ENCODE measurements at places on chromosomes 2 and 18.

DNA sequence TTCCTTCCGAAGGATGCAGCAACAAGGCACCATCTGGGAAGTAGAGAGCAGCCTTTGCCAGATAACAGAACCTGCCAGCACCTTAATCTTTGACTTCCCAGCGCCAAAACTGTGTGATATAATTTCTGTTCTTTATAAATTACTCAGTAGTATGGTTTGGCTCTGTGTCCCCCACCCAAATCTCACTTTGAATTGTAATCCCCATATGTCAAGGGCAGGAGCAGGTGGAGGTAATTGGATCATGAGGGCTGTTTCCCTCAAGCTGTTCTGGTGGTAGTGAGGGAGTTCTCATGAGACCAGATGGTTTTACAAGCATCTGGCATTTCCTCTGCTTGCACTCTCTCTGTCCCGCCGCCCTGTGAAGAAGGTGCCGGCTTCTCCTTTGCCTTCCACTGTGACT is 899.9 kb downstream of the TRIB2 start:
- no peak for DNase-seq

DNA sequence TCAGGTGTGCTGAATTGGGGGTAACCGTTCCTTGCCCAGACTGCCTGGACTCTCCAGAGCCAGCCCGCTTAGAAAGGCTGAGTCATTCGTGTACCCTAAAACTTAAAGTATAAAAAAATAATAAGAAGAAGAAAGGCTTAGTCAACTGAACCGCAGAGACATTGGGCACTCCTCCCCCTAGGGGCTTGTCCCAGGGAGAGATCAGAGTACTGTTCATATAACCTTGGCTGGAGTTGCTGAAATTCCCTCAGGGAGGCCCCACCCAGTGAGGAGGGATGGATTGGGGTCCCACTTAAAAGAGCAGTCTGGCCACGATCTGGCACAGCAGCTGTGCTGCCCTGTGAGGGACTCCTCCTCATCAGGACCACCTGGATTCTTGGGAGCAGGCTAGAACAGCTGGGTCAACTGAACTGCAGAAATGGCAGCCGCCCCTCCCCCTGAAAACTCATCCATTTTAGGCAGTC is 37.2 kb downstream of the ANKRD12 start:
- no peak for DNase-seq

GRCh38 chr2:69186614-69187013 is 173.6 kb downstream of the ANTXR1 start:
- DNase-seq: no peak

- peak; percentile 31 for DNase-seq
These were observed 1009.2 kb upstream of the FANCL start for GRCh38 chr2:59250307-59250677.

GRCh38 chr18:7116792-7117389 is 706 bp downstream of the LAMA1 start:
- no peak for DNase-seq

DNA sequence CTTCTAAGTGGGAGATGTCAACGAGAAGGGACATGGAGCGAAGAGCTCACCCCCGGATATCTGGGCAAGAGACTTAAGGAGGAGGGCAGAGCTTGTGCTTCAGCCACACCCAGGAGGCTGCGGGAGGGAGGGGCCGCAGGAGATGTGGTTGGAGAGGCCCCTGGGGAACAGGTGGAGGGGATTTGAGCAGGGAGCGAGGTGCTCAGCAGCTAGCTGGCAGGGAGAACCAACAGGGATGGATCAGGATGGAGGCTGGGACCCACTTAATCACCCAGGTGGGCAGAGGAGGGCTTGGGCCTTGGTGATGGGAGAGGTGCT is 78.3 kb downstream of the MBP start:
- DNase-seq: no peak

- no peak for DNase-seq
These were observed 70.1 kb downstream of the SUCLG1 start for GRCh38 chr2:84388921-84389490.

DNA sequence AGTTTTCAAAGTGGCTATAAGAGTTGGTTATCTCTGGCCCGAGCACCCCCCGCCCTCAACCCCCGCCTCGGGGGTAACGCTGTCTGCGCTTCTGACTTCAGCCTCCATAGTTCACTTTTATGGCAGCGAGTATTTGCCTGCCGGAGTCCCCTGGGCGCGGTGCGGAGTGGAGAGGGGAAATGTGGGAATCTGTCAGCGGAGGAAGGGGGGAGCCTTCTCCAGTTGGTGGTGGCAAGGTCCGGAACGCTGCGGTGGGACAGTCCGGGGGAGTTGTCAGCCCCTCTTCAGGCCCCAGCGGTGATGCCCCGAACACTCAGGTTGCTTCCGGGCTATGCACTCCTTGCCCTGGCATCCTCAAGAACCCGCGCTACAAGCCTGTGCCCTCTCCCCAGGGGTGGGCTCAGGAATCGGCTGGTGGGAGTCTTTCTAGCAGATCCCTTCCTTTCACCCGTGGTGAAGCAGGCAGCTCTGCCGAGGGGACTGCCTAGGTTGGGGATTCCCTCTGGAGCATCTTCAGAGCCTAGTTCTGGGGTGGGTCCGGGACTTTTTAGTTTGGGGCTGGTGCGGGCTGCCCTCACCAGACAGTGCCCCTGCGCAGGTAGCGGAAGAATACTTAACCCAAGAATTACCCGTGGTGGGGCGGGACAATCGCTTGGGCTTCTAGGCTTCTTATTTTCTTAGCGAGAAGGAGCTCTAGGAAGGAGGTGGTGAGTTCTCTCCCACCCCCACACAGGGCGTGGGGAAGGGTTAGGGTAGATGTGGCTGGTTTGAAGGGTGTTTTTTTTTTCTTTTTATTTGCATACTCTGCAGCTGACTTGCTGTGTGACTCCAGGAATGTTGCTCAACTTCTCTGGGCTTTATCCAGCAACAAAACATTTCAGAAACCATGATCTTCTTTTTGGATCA is 1.6 kb downstream of the ATOH8 start:
- DNase-seq: no peak

DNA sequence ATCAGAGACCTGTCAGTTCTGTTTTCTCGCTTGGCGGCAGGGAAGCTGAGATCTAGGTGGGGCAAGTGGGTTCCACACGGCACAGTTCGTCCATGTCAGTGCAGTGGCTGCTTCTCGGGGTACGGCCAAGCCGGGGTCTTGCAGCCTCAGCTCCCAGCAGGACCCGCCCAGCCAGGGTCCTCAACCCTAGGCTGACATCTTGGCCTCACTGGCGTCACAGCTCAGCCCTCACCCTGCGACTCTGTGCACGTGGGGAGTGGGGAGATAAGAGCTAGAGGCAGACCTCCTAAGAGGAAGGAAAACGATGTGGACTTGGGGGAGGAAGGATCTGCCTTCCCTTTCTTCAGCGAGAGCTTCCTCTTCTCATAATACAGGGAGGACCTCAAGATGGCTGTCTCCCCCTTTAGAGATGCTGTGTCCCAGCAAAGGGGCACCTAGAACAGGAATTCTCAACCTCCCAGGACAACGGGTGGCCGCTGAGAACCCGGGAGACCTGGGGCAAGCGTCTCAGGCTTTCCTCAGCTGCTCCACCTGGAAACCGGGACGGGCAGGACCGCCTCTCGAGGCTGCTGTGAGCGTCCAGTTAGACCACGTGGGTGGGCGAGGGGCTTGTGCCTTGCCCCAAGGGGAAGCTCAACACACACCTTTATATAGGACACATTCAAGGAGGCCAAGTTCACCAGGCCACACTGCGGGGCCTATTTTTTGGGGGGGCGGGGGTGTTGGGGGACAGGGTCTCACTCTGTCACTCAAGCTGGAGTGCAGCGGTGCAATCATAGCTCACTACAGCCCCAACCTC is 23.5 kb upstream of the KLF11 start:
- no peak for DNase-seq

DNA sequence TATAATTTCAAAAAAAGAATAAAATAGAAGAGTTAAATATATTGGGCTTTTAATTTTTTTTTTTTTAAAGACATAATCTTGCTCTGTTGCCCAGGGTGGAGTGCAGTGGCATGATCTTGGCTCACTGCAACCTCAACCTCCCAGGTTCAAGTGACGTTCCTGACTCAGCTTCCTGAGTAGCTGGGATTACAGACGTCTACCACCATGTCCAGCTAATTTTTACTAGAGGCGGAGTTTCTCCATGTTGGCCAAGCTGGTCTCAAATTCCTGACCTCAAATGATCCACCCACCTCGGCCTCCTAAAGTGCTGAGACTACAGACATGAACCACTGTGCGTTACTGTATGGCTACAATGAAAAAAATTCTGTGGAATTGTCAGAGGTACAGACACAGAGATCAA is 98.1 kb upstream of the RGPD4 start:
- DNase-seq: no peak

DNA sequence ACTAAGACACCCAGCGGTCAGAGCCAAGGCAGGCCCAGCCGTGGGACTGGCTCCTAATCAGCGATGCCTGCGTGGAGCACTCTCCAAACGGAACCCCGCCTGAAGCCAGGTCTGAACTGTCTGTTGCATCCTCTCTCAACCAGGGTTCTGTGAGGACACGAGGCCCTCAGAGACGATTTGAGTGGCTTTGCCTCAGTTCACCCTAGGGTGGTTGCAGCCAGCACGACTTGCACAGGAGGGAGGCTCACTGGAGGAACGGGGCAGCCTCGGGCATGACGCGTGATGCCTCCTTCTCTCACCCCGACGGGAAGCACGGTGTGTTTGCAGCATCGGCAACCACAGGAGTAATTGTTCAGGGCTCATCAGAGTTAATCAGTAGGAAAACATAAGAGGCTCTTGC is 336.4 kb downstream of the EIPR1 start:
- DNase-seq: no peak

GRCh38 chr2:225399504-225399903 is at the start of gene NYAP2:
NYAP2 (plus strand) TSS chr2:225399710; CDS start chr2:225408881, 9,171 bp downstream.
- DNase-seq: no peak

GRCh38 chr2:233173115-233173514 is 78.4 kb upstream of the ATG16L1 start:
- DNase-seq: no peak

DNA sequence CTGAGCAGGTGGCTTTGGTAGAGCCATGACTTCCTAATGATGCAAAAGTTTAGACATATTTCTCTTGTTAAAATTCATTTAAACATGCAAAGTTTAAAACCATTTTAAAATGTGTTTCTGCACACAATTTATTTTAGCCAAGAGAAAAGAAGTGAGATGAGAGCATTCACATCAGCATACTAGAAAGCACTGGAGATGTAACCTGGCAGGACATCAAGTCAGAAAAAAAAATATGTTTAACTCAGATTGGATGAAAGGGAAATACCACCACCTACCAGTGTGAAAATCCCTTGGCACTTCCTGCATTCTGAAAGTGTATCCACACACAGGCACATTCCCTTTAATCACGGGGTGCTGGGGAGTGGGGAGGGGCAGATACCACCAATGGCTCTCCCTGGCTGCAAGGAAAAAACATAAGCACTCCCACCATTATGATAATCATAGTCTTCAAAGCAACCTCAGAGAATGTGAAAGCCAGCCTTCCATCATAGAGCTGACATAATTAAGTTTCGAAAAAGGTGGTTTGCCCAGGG is 25.0 kb downstream of the DNER start:
- no peak for DNase-seq

- DNase-seq: no peak
These were observed 123.5 kb upstream of the HS6ST1 start for GRCh38 chr2:128442053-128442751.

DNA sequence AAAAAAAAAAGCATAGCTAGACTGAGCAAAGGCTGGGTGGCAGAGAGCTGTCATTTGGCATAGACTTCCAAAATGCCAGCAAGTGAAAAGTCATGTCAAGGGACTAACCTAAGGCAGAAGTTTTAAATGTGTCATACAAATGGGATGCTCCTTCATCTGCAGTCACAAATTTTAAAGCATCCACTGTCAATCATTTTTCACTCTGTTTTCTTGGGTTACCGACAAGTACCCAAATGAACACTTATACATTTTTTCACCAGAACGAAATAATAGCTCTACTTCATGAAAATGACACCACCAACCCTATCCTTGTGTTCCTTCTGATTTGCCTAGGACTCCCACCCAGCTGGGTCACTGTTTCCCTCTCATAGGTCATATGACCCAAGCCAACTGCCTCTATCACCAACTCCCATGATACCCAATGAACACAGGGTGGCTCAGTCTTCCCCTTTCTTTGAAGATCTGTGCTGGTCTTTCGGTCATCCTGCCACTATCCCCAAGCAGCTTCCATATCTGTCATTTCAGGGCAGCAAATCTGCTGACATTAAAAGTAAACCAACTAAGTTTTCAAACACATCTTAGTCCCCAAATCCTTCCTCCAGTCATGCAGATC is 21.5 kb downstream of the KLF7 start:
- DNase-seq: no peak

DNA sequence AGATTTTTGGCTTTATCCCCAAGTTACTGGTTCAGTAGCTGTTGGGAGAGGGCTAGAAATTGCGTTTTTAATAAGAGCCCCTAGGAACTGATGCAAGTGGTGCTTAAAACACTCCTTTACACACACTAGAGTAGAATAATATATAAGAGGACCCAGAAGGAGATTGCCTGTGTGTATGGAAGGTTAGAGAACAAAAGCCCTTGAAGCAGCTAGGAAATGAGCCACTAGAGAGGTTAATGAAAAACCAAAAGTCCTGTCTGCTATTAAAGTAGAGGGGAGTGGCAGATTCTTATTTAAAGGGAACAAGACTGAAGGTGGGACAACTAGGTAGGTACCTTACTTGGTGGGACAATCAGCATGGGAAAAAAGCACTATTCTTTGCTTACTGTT is 14.4 kb upstream of the SLC39A10 start:
- DNase-seq: no peak

- DNase-seq: no peak
These were observed 742.6 kb upstream of the HS6ST1 start for GRCh38 chr2:129061069-129061768.

DNA sequence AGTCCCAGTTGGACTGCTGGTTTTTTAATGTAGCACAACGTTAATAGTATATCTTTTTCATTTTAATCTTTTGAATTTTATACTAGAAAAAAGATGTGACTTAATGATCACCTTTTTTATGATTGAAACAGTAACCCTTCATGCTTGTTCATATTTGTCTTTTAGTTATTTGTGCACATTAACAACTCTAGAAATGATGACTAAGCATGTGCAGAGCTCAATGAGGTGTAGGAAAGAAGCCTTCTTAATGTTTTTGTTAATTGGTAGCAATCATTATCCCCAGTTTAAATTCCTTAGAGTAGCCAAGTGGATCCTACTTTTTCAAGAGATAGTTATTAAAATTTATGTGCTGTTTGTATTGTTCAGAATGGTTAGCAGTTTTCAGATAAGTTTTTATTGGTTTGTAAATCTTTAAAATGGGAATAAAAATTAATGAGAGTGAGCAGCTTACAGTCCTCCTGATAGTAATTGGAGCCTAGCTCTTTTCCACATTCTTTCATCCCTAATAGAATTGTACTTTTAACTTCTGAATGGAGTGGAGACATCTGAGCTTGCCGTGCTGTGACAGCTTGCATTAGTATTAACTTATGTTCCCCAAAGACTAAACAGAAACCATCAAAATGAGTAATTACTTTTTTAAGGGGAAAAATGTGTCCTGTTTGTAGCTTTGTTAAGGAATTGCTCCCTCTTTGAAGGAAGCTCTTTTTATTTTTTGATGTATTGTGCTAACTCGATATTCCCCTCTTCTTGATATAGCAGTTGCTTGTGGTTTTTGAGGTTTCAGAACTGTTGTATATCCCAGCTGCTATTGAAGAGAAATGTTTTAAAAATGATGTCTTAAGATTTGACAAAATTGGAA is 17.3 kb downstream of the PIK3C3 start:
- no peak for DNase-seq
